ENCODE measurements at places on chromosomes 3 and 15.

DNA sequence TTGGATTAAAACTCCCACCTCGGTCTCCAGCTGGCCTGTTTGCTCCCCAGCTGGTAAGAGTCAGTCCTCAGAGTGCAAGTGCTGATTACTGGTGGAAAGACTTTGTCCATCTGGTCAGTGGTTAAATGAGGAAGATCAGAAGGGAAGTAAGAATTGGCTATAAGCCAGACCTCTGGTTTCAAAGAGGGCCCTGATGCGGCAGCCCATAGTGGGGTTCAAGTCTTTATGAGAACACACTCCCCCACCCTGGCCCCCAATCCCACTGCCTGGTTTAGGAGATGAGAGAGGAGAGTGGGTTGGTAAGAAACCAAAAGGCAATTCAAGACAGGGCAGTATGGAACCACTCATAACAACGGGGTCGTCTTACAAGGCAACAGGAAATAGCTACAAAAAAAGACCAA is 65.0 kb downstream of the FRMD4B start:
- no peak for DNase-seq

- DNase-seq: no peak
Measured at GRCh38 chr3:194205675-194206133, 69.8 kb downstream of the HES1 start.

- DNase-seq: no peak
Measured at GRCh38 chr15:33526532-33526931, 215.8 kb downstream of the RYR3 start.

- no peak for DNase-seq
Measured at GRCh38 chr3:45582430-45582829, 12.1 kb upstream of the LIMD1 start.

GRCh38 chr3:113747283-113748046 is 630 bp downstream of the ATP6V1A start:
- DNase-seq: peak; percentile 22
